ENCODE measurements at places on chromosomes 11 and 22.

- no peak for DNase-seq
These were observed 5.3 kb downstream of the KCNE3 start for GRCh38 chr11:74462009-74462408.

- no peak for DNase-seq
These were observed 22.2 kb upstream of the UBASH3B start for GRCh38 chr11:122633219-122633829.

DNA sequence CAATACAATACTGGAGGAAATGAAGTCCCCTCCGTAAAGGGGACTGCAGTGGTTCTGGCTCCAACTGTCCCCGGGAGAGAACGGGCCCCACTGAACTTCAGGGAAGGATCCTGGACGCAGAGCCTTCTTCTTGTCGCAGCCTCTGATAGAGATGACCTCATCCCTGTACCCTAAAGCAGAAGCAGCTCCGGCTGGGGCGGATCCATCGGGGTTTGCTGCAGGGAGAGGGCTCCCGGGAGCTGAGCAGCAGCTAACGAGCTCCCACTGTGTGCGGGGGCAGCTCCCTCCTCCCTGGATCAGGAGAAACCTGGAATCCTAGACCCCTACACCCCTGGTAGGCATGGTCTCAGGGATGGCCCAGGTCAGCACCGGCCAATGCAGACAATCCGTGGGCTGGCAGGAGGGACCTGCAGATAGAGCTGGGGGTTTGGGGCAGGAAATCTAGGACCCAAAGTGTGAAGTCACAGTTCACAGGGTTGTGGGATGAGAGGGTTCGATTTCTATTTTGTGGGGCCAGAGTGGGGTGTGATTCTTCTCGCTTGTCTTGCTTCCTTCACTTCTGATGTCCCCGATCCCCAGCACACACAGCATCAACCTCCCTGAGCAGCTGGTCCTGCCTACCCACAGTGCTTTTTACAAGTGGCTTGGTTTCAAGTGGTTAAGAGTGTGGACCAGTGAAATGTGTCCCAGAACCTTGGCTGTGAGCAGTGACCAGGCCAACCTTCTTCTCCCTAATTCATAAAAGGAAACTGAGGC, 12.9 kb downstream of the KIAA0930 start:
- no peak for DNase-seq

- DNase-seq: no peak
These were observed 34.5 kb upstream of the RIC3 start for GRCh38 chr11:8203414-8203715.

GRCh38 chr11:69880041-69880825, 61.0 kb upstream of the FGF3 start:
- no peak for DNase-seq

All from urothelium cell line (cell line).